ENCODE measurements at places on chromosomes 16 and 17.

GRCh38 chr17:61411261-61412142 lies 11.9 kb downstream of the TBX2 start:
- no peak for DNase-seq

GRCh38 chr17:30995347-30995746 lies 24.5 kb downstream of the RNF135 start:
- no peak for DNase-seq

- DNase-seq = no peak
These were observed 218.7 kb downstream of the SHISA9 start for GRCh38 chr16:13120091-13120490.

GRCh38 chr17:50429793-50430192 lies 3.8 kb downstream of the ACSF2 start:
- no peak for DNase-seq

DNA sequence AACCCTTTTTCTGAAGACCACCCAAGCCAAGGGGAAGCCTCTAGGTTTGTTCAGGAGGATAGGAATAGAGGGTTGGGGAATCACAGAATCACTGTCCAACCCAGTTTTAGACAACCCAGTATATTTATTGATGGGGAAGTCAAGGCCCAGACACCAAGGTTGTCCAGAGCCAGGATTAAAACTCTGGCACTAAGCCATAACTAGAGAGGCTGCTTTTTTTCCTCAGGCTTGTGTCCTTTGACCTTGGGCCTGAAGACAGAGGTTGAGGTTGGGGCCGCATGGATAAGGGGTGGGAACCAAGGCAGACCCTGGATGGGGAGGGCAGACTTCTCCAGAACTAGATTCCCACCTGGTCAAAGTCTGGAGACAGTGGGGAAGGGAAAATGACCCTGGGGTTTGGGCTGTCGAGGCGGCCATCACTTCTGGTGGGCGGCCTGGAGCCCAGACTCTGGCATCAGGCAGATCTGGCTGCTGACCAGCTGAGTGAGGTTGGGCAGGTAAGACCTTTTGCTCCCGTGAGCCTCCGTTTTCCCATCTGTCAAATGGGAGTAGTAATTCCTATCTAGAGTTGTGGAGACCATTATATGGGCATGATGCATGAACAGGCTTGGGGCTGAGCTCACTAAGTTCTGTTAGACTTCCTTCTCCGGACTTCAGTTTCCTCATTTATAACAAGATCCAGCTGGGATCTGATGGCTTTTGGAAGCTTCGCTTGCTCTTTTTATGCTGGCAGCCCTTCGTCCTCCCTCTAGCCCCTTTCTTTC lies 17.9 kb downstream of the IGFBP4 start:
- no peak for DNase-seq

GRCh38 chr17:58541249-58541648 lies 26.8 kb upstream of the MTMR4 start:
- DNase-seq = no peak

DNA sequence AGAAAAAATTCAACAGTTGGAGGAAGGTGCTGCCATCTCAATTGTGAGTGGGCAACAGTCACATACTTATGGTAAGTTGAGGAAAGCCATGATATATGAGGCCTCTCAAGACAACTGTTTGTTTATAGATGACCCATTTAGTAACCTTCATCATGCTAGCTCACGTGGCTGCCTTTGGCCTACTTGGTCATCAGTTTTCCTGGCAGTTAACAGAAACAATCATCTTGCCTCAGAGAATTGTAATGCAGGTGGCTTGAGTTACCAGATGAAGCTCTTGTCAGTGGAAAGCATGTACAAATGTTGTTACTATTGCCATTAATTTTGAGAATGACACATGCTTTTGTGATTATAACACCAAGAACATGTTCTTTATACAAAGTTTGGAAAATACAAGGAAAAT lies 14.7 kb downstream of the TPPP3 start:
- no peak for DNase-seq

GRCh38 chr16:29811896-29812665 lies at the start of gene PRRT2:
Gene PRRT2, plus strand, starts transcription at chr16:29812193. Its CDS starts 862 bp downstream, at chr16:29813055.
- peak; percentile 69 for DNase-seq

GRCh38 chr17:7647018-7647417 lies 3.7 kb upstream of the ATP1B2 start:
- no peak for DNase-seq

DNA sequence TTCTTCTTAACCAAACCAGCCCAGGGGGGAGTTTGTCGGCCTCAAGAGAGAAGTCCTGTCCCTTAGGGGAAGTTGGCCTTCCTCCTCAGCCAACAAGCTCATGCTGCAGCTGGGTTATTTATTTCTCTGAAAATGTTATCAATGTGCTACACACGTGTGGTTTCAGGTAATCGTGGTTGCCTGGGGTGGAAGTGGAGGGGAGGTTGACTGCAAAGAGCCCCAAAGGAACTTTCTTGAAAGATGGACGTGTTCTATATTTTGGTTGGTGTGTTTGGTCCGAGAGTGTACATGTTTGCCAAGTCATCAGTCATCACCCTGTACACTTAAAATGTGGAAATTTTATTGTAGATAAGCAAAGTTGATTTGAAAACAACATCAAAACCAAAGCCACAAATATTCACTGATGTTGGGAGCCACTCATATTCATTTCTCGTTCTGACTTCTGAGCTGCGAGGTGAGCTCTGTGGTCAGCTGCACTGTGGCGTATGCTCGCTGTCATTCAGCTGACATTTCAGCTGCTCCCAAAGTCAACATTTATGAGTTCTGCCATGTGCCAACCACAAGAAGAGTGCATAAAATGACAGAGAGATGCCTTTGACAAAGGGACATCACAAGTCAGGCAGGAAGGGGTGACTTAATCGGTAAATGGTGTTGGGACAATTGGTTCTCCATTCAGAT lies 26.5 kb upstream of the ADGRG1 start:
- no peak for DNase-seq

DNA sequence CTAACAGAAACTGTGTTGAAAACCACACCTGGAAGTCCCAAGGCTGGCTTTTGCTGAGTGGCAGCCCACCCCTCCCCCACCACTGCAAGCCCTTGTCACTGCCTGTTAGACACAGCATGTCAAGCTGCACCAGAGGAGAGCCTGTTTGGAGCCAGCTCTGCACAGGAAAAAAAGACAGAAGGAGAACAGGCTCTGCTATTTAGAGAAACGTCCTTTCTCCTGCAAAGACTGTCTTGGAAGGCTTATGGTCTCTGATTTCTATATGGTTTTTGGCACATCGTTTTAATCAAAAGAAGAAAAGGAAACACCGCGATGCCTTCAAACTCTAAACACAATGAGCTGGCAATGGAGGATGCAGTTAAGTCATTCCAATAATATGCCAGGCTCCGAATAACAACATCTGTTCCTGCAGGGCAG lies 275.5 kb downstream of the MAP2K4 start:
- DNase-seq = no peak

GRCh38 chr17:13480877-13481276 lies 120.9 kb downstream of the HS3ST3A1 start:
- DNase-seq = no peak

DNA sequence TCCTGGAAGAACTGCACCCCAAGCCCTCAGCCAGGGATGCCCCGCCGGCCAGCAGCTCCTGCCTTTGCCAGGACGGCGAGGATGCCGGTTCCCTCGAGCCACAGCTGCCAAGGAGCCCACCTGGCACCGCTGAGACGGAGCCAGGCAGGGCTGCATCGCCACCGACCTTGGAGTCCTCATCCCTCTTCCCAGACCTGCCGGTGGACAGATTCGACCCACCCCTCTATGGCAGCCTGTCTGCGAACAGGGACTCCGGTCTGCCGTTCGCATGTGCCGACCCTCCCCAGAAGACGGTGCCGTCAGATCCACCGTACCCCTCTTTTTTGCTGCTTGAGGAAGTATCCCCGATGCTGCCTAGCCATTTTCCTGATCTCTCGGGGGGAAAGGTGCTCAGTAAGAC lies 21.4 kb upstream of the ZFPM1 start:
- no peak for DNase-seq

GRCh38 chr17:32720671-32721070 lies 156.3 kb downstream of the MYO1D start:
- DNase-seq = no peak

GRCh38 chr16:11824362-11824761 lies 27.0 kb downstream of the RSL1D1 start:
- DNase-seq = no peak

- no peak for DNase-seq
These were observed 43.4 kb downstream of the MFSD11 start for GRCh38 chr17:76781056-76781982.

GRCh38 chr17:33240362-33240761 lies 52.7 kb downstream of the ASIC2 start:
- no peak for DNase-seq

GRCh38 chr17:16415031-16415924 lies at the start of gene TRPV2:
Gene TRPV2, plus strand, starts transcription at chr17:16415571. Its CDS starts 2,098 bp downstream, at chr17:16417669.
- DNase-seq = no peak

DNA sequence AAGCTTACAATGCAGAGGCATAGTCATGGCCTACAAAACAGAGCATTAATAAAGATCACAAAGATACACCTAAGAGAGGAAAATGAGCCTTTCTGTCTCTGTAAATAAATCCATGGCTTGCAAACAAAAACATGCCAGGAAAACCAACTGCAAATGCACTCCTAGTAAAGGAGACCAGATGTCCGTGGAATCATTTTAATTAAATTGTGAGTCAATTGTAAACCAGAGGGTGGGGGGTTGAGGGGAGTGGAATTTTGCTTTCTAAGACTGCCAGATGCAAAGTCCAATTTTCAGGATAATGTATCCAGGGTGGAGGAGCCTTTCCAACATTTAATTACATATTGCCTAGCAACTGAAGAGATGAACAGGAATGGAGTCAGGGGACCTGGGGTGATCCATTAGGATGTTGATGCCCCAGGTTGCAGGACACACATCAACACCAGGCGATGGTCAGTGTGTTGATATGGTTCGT lies 390.3 kb upstream of the CCL2 start:
- no peak for DNase-seq

DNA sequence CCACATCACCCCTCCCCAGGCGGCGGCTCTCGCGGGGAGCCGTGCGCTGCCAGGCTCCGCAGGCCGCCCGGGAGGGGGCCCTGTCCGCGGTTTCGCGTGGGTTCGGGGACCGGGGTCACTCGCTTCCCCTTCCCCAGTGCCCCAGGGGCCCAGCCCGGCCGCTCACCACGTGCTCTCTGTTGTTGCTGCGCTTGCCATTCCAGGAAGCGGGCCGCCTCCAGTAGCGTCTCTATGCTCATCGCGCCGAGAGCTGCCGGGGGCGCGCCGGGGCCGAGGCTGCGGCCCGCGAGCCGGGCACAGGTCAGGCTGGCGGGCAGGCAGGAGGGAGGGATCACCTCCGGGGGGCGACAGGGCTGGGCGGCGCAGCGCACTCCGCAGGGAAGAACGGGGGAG lies 390 bp downstream of the MNT start:
- DNase-seq = no peak

- DNase-seq = no peak
These were observed 423.7 kb downstream of the TOX3 start for GRCh38 chr16:52123061-52123839.

GRCh38 chr17:36142235-36142634 lies 34.2 kb downstream of the TBC1D3B start:
- DNase-seq = no peak

GRCh38 chr16:75070012-75070841 lies 46.4 kb downstream of the LDHD start:
- no peak for DNase-seq

DNA sequence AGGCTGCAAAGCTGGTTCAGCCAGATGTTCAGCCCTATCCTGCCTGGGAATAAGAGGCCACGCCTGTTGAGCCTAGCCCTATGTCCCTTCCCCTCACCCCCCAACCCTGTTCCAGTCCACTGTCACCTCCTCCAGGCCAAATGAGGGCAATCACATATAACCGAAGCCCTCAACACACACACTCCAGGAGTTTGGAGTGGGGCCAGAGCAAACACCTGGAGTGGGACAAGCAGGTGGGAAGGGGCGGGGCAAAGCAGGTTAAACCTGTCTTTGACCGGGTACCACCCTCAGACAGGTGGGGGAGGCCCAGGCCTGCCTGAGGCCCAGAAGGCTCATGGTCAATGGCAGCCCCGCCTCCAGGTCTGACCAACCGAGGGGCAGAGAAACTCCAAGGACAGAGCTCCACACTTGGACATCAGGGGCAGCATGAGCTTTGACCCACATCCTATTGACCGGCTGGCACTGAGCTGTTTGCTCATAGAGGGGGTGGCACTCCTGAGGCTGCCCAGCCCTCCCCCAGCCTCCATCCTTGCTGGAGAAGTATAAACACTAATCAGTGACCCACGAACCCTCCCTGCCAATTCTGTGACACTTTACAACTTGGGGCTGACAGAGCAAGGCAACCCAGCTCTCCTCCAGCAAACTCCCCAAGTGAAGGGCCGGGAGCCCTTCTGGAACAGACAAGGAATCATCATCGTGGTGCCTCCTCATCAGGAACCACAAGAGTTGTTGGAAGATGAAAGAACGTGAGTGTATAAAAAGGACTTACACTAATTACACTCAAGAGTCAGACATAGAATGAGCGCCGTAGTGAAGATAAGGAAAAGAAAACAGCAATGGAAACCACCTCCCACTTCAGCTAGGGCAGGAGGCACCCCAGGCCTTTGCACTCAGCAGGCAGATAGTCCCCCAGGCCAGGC lies 1.5 kb downstream of the ESRP2 start:
- DNase-seq = no peak

DNA sequence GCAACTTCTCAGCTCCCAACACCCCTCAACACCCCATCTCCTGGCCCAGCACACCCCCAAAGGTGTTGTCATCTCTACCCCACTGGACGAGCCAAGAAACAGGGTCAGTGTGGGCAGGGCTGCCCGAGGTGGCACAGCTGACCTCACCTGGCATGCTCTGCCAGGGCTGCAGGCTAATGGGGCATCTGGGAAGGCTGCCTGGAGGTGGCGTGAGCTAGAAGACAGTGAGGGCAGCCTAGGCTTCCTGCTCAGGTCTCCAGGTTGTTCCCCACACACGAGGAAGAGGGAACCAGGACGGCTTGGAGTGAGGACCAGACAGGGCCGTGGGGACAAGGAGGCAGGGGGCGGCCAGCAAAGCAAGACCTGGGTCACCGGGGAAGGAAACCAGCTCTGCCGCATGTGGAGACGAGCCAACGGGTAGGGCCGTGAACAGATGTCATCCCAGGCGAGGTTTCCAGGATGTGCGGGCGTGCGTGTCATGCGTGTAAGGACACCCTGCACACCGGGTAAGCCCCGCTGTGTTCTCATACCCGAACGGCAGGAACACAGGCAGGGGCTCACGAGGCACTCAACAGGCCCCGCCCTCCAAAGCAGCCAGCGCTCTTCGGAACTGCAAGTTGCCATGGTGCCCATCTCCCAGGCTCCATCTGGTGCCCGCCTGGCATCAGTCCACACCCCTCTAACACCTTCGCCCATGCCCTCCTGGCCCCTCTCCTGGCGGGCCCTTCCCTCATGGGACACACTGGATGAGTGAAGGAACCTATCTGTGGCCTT lies 29.6 kb upstream of the PVALEF start:
- DNase-seq = no peak

- peak; percentile 18 for DNase-seq
These were observed 3.7 kb downstream of the RHBDL3 start for GRCh38 chr17:32269377-32269776.

- no peak for DNase-seq
These were observed 13.9 kb upstream of the CES1 start for GRCh38 chr16:55846598-55847346.

DNA sequence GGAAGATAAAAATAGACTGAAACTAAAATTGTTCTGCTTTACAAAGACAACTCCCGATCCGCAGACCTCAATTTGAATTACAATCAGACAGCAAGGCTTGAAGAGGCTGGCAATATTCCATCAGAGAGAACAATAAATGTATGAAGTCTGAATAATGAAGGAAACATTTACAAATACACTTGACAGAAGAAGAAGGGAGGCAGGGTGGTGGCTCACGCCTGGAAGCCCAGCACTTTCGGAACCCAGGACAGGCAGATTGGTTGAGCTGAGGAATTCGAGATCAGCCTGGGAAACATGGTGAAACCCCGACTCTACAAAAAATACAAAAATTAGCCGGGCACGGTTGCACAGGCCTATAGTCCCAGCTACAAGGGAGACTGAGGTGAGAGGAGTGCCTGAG lies 14.6 kb downstream of the ODF4 start:
- DNase-seq = no peak

All from amygdala (tissue), 56 donors.